ENCODE measurements at places on chromosomes 16 and 17. TPM values are rescaled to one million over a fixed set of nuclear protein-coding genes. Genes with fewer than 3 reads are reported as not detected.

NAA38 gene
- total RNA-seq, result 104 TPM

GRCh38 chr16:85449191-85449884, 163.8 kb upstream of the GSE1 start:
- no peak for DNase-seq

- DNase-seq, result no peak
Observed at GRCh38 chr17:37829592-37830123, 84.8 kb upstream of the HNF1B start.

ATP5PD gene
- total RNA-seq, result 595 TPM

DNA sequence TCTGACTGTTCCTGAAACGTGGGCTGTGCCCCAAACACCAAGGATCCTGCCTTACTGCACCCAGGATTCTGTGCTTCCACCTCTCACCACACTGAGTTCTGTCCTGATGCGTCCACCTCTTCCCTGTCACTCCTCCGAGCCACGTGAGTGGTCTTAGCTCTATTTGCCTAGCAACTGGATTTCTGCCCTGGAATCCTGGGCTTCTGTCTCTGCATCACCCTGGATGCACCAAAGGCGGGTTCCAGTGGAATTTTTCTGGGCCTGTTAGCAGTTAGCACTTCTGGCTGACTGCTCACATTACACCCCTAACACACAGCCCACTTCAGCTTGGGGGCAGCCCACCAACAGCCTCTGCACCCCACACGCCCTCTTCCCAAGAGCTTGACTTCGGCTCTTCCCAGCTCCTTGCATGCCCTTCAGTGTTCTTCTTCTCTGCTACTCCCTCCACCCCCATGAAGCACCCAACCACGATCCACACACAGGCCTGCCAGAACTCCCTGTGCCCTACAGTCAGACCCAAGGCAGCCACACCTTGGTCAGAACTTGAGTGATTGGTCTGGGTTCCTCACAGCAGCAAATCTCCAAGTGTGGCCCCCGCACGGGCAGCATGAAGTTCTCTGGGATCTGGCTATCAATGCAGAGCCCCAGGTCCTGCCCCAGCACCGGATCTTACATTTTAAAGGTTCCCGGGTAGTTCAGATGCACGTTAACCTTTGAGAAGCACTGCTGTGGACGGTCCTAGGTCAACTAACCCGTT, 129.8 kb upstream of the RCVRN start:
- DNase-seq, result no peak

GRCh38 chr16:85149776-85150175, 37.5 kb upstream of the CIBAR2 start:
- DNase-seq, result no peak

KRT13 gene
- total RNA-seq, result not detected

G6PC1 gene
- total RNA-seq, result not detected

CDH8 gene
- 1.4 TPM for total RNA-seq

HBQ1 gene
- total RNA-seq, result not detected

All from H4 (cell line).